ENCODE measurements at places on chromosomes 7 and 10. TPM values are rescaled to one million over a fixed set of nuclear protein-coding genes. Genes with fewer than 3 reads are reported as not detected.

Gene NEBL
- total RNA-seq = not detected

Gene MYO1G
- 0.12 TPM for total RNA-seq

Gene PRSS37
- not detected for total RNA-seq

Gene SLC25A13
- total RNA-seq = 11.9 TPM

Gene OPALIN
- not detected for total RNA-seq

Gene EFCAB10
- total RNA-seq = not detected

Gene SLC18A3
- total RNA-seq = not detected

Data from hair follicle dermal papilla cell (primary cell).